NT2/D1 (cell line): ENCODE measurements at places on chromosomes 4 and X.

GRCh38 chr4:153314915-153315314 is 29.6 kb upstream of the MND1 start:
- DNase-seq, result no peak

DNA sequence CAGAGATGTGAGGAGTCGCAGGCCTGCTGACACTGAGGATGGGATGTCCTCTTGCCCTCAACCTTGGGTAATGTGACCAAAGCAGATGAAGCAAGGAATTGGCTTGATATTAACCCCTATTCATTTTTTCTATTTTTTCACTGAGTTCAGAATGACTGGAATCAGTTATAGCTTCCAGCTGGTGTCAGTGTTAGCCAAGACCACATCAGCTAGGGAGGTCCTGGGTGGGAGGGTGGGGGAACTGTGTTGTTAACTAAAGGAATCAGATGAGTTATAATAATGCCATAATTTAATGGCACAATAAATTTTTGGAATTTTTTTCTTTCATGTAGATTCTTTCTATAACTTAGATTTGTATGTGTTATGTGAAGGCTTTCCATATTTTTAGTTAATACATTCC is 91.9 kb downstream of the EGF start:
- no peak for DNase-seq

DNA sequence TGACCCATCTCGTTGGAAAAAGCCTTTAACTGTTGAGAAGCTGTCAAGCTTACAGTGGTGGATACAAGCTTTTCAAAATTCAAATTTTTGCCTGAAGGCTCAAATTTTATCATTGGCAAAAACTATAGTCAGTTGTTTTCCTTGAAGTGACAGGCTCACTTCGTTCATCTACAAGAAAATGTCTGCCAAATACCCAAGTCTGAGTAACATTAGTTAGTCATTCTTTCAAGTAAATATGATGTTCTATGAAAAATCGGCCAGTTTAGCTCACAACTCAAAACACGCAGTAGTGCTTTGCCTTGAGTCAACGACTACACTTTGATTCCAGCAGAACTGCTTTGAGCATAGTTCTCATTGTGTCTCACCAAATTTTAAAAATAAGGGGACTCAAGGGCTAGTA is 170.3 kb upstream of the MAMLD1 start:
- DNase-seq, result no peak

GRCh38 chr4:71029504-71029903 is 36.1 kb downstream of the DCK start:
- peak; percentile 27 for DNase-seq

- no peak for DNase-seq
Measured at GRCh38 chrX:3712870-3713224, 602 bp downstream of the PRKX start.

- DNase-seq, result no peak
Measured at GRCh38 chr4:136314686-136315085, 1217.6 kb downstream of the PCDH18 start.

DNA sequence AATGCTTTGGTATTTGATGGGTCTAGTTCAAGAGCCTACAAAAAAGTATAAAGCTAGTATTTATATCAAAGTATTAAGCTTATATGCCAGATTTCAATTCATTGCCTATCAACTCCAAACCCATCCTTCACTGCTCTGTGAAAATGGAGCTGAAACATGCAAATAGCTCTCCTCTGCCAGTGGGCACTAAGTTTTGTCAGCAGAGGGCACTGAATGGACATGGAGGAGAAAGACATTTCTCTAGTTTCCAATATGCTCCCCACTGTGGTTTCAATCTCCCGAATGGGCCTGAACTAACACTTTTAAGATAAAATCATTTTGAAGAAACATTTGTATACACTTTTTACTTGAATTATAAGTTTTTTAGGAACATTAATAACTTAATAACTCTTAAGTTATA is 12.4 kb downstream of the PPID start:
- DNase-seq, result no peak

- DNase-seq, result no peak
Measured at GRCh38 chr4:14091531-14091930, 464.0 kb upstream of the BOD1L1 start.

GRCh38 chr4:6074758-6075157 is 56.5 kb upstream of the C4orf50 start:
- DNase-seq, result no peak

DNA sequence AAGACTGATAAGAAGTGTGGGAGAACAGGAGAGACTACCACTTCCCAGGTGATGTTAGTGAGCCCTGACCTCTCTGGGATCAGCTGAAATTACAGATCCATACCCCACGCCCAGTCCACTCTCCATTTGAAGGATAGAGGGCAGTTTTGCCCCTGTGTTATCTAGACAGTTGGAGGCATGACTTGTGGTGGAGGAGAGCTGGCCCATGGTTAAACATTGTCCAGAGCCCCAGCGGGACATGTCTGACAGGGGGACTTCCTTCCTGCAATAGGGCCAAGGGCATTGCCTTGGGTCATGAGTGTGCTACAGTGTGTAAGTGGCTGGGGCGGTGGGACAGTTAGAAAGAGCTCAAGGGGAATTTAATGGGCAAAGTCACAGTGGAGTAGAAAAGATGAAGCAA is 181.1 kb downstream of the MID1IP1 start:
- DNase-seq, result no peak

GRCh38 chr4:149269835-149270234 is 545.8 kb downstream of the IQCM start:
- DNase-seq, result no peak

DNA sequence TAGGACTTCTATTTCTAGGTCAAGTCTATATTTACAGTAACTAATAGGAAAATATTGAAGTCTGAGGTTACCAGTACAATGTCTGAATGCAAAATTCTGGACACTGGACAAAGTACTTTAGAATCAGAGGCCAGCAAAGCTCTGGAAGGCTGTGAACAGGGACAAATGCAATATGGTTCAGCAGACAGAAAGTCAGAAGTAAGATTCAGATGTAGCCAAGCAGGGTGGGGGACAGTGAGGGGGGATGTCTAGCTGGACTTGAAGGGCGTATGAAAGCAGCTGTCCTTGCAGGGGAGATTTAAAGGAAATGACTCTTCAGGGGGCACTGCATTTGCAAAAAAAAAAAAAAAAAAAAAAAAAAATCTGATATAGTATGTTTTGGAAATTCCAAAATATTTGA is 2.9 kb downstream of the SORBS2 start:
- DNase-seq, result no peak

- no peak for DNase-seq
Measured at GRCh38 chr4:155220025-155220424, 11.6 kb downstream of the NPY2R start.

- no peak for DNase-seq
Measured at GRCh38 chrX:1554469-1555210, 17.7 kb upstream of the P2RY8 start.

DNA sequence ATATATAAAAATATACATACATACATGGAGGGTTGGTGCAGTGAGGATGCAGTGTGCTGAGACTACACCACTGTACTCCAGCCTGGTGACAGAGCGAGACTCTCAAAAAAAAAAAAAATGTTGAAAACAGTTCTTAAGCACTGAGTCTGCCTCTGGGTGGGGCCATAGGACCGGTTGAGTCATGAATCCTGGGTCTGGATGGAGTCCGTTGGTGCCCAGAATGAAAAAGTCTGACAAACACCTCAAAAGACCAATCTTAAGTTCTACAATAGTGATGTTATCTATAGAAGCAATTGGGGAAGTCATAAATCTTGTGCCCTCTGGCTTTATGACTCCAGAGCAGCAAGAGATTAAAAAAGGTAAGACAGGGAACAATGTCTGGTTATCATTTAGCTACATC is 70.4 kb downstream of the FGFBP1 start:
- no peak for DNase-seq

- no peak for DNase-seq
Measured at GRCh38 chr4:3532751-3533422, 665 bp upstream of the LRPAP1 start.

DNA sequence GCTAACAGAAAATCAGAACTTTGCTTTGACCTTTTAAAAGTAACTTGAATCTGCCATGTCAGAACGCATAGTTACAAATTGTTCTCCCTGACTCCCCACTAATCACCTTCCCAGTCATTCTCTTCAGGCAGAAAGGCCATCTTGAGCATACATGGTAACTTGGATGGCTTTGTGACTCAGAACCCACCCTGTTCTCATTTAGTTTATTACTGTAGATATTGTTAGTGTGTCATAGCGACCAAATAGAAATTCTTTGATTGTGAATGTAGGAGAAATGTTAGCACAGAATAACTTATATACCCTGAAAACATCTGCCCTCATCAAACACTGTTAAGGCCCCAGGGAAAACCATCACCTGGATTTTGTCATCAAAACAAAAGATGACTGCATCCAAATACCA is 382.0 kb downstream of the MAGEB5 start:
- no peak for DNase-seq

DNA sequence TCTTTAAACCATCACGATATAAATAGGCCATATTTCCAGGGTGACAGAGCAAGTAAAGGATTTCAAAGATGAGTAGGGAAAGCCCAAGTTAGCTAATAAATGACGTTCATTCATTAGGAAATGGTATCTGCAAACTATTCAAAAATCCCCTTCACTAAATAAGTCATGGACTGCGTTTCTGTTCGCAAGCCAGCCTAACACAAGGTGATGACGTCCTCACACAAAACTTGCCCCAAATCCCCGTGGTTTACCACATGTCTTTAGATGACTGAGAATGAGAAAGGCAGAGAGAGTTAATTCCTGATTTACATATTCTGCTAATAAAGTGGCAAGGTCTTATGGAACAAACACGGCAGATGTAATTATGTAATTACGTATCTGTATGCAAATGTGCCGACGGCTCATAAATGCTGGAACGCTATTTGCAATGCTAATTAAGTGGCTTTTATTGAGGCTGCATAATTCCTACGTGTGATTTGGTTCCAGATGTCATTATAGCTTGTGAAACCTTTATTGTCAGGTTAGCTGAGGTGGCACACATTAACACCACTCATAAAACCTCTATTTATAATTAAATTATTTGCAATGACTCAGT is 437.7 kb upstream of the FRG1 start:
- no peak for DNase-seq

- no peak for DNase-seq
Measured at GRCh38 chrX:865422-865821, 234.8 kb downstream of the SHOX start.

DNA sequence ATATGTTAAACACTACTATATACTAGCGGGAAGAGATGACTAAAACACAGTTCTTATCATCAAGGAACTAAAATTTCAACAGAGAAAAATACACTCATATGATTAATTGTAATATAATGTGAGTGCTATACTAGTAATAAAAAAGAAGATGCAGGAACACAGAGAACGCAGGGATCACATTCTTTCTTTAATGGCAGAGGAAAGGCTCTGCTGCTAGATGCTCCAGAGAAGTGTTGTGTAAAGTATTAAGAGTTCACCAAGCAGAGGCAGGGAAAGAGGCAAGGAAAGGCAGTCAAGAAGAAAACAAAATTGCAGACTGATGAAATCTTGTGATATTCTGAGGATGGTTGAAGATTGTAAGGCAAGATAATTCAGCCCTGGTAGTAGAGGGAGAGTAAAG is 394.7 kb downstream of the PDGFC start:
- DNase-seq, result no peak

DNA sequence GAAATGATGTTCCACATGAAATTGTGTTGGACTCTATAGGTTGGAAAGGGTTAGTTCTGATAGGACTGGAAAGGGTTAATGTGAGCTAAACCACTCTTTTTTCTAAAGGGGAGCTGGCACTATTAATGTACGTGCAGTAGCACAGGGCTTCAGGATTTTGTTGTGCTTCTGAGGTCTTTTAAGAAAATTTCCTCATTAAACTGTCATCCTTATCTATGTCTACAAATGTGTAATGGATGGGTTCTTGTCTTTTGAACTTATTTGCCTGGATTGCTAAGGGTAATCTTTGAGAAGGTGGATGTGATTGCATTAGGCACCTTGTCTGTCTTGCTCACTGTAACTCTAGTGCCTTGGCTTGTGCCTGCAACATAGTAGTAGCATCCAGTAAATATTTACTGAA is 106.0 kb upstream of the SLC4A4 start:
- no peak for DNase-seq

DNA sequence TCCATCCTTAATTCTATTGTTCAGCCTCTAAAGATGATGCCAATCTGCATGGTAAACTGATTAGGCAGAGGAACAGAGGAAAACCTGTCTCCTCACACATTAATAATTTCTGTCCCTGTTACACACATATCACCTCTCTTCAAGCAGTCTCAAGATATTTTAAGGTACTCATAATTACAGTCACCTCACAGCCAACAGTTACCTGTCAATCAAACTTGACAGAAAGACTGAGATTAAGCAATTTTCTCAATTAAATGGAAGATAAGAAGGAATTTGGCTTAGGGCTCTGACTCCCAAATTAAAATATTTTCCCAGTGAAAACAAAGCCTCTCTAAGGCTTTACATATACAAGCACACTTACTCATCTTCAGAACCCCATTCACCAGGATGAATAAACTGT is 85.2 kb downstream of the MAPK10 start:
- no peak for DNase-seq

DNA sequence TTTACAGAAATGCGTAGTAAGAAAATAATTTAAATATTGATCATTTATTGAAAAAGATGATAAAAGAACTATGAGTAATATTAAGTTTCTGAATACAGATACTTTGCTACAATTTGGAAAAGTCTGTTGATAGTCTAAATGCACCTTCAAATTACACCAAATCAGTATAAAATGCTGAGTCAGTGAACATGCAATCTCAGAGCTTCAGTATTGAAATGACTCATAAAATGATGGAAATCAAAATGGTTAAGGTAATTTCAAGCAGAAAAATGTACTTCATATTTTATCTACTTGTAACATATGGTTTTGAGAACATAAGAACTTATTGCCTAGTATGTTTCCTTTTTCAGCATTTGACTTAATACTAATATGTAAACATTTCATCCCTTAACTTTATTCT is 448.2 kb downstream of the PCDH10 start:
- no peak for DNase-seq
